ENCODE measurements at places on chromosomes 11 and 22.
A peak's percentile ranks its signal among the peaks of the same experiment; 100 is the strongest.

- no peak for DNase-seq
Observed at GRCh38 chr22:23759566-23759965, 3.2 kb upstream of the C22orf15 start.

DNA sequence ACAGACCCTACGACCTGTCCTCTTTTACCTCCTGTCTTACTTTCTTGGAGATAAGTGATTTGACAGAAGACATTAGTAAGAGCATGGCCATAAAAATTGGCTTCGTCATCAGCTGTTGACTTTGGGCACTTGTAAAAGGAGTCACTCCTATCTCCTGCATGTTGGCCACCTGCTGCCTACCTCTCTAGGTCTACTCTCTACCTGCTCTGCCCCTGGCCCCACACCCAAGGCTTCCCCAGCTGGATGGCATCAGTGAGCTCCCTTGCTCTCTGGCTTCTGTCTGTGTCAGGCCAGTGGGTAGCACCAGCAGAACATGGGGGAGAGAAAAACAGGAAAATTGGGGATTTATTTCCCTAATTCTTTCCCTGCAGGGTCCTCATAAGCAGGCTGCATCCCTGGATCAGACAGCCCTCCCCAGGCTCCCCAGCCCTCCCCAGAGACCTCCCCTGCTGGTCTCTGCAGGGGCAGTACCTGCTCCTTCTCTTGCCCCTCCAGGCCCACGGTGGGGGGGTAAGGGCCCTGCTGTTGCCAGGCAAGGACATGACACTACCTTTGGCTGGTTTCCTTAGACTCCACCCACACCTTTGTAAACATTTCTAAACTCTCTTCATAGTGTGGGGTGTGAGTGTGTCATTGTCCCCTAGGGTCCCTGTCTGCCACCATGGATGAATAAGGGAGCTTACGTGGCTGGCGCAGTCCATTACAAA, 157.0 kb upstream of the NECTIN1 start:
- no peak for DNase-seq

DNA sequence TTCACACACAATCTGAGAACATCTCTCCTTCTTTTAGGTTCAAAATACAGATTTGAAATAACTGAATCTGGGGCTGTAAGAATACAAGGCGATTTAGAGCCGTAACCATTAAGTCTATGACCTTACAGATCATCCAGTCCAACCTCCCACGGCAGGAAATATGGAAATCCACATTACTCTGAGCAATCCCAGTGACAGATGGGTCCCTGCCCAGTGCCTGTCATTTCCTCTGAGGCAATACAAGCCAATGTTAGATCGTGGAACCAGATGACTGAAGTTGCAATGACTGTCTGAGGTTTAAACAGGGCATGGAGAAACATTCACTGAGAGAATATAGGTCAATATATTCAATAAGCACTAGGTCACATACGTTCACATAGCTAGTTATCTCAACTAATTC, 77.4 kb upstream of the OR5AK2 start:
- no peak for DNase-seq

- no peak for DNase-seq
Observed at GRCh38 chr11:100674212-100674611, 12.9 kb upstream of the ARHGAP42 start.

DNA sequence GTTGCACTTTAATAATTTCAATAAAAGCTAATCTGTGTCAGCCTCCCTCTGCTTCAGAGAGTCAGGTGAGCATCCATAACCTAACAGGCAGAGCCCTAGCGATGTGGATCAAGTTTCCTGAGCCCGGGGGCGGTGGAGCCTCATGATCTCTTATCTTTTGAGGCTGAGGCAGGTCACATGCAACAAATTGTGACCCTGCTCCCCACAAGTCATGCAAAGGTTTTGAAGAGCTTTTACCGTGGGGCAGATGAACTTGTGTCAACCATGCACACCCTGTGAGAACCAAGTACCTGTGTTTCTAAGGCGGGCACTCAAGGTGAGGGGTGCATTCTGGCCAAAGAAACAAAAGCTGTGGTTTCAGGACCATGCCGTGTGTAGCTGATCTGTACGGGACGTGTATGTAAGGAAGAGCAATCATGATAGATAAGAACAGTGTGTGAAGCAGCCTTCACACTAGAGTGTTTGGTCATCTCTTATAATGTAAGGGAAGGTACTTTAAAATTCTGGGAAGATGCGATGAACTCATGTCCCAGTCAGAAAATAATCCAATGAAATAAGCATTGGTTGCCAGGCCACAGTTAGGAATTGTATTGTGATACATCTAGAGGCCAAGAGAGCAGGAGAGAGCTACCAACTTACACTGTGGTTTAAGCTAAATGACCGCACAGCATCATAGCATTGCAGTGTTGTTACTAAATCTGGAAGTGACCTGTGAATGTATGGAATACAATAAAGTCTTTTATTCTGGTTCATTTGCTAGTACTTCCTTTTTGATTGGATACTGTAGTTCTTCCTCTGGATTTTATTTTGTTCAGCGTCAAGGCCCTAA, 49.8 kb downstream of the DKK3 start:
- DNase-seq: no peak

DNA sequence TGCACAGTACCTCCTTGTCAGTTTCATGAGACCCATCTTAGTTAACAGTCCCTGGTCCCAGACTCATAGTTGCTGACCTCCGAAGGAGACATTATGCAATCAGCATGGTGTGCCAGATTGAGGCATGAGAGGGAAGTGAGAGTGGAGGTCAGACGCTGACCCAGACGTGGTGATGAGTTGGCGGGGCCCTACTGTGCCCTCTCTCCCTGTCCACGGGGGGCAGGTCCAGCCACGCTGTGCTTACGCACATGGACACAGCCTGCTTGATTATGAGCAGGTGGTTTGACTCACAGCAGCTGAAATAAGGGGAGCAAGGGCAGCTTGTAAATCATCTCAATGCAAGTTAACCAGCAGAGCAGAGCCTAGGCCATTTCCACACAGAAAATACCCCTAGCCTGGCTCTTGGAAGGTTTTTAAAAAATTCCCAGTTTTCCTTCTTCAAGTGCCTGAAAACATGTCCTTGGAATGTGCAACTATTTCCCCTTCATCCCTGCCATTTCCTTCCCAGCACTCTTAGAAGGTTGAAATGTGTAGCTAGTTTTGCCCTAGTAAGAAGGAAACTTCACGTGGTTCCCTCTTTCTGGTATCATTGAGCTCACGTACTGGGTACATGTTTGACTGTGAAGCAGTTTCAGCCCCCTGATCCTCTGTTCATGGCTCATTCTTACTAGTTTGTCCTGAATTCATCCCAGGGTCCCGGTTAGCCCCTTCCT, 122.6 kb upstream of the SORL1-AS1 start:
- no peak for DNase-seq

DNA sequence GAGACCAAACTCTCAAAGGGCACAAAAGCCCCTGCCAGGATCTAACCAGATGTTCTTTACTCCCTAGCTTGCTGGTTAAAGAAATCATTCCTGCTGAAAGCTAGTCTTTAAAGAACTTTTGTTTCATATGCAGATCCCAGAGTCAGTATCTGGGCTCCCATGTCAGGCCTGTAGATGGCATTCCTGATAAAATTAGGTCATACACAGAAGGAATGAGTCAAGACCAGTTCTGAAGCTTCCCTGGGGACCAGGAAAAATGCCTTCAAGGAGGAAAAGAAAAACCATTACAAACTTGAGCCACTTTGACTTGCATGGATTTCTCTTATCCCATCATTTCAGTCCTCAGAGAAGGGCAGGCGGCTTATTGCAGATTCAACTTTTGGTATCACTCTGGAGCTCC, 5.9 kb downstream of the DBX1 start:
- no peak for DNase-seq

DNA sequence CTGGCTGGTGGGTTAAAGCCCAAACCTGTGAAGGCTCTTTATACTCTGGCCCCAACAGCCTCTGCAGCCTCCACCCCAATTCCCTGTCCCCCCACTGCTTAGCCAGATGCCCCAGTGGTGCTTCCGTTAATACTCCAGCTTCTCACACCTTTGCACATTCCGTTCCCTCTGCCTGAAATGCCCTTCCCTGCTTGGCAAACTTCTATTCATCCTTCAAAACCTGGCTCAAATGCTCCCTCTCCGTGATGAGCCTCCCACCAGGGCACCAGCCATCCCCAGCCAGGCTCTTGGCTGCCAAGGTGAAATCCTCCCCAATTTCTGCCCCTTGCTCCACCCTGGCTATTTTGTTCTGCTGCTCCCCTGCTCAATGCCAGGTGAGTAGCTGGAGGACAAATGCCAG, 12.5 kb upstream of the FADS3 start:
- DNase-seq: no peak

GRCh38 chr11:126140926-126141280, 70.5 kb downstream of the RPUSD4 start:
- DNase-seq: no peak

DNA sequence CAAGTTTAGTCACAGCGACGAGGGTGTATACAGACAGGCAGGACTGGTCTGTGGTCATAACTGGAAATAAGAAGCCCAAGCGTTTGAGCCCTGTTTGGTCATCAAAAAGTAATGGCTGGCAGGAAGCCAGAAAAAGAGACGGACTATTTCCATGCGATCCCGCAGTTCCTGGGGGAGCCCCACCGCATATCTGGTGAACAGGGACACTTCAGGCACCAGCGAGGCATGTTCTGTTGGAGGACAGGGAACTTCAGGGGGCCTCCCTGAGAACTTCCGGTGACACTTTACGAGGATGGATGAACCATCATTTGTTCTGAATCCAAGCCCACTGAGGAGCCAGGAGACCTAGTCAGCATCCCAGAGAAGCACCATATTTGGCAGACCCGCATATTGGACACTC, 29.7 kb upstream of the TRIM29 start:
- DNase-seq: no peak

GRCh38 chr22:49052023-49052538, 775.6 kb downstream of the BRD1 start:
- peak; percentile 63 for DNase-seq

- no peak for DNase-seq
Observed at GRCh38 chr11:35619855-35620640, 1.8 kb downstream of the FJX1 start.

DNA sequence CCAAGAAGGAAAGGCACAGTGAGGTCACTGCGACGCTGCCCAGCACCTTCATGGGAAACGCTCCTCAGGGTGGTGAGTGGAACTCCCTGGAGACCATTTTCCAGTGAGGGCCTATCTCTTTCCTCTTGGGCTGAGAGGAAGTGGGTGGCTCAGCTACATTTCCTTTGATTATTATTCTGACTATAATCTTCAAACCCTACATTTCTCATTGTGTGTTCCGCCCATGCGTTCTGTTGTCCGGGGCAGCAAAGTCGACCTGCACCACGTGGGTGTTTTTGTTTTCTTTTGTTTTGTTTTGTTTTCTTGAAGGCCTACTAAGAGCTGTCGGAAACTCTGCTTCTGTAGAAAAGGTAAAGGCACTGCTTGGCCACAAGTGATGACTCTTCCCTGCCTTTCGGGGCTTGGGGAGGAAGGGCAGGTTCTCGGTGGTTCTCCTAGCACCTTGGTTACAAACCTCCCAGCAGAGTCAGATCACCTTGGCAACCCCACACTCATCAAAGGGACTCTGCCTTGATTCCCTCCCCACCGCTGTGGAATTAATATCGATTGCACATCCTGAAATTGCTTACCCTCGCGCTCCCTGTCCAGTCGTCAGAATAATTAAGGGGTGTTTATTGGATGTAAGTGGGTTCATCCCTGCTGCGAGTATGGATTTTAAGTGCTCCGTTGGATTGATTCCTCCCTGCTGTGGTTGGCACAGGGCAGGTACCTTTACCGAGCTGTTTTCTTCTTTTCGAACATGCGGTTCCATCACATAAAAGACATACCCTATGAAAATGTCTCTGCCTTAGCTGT, 7.3 kb downstream of the PARVB start:
- DNase-seq: no peak

GRCh38 chr11:45092901-45093760, 53.3 kb upstream of the PRDM11 start:
- peak; percentile 55 for DNase-seq

- no peak for DNase-seq
Observed at GRCh38 chr11:86706338-86707131, 34.1 kb upstream of the ME3 start.

DNA sequence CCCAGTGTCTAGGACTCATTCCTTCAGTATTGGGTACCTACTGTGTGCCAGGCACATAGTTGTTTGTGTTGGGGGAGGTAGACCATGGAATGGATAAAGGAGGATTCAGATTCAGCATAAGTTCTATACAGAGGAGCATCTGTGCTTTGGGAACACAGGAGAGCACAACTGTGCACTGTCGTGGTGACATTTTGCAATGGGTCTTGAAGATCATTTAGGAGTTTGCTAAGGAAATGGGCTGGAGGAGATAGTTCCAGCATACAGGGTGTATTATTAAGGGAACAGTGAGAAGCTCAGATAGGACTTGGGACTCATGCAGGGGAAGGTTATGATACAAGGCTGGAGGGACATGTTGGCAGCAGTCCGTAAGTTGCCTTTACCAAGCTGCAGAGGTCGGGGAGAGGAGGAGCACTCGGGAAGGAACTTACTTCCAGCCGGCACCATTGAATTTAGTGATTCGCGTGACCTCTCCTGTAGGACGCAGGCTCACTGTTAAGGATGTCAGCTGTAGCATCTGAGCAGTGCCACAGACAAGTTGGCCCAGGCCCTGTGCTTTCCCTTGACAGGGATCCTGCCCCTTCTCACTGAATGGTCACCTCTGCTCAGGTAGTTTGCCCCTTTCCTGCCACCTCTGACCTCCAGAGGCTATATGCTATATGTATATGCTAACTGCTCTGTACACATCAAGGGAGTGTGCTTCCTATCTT, 25.6 kb downstream of the TREH start:
- DNase-seq: no peak

GRCh38 chr11:17164361-17165246, 43.2 kb downstream of the PIK3C2A start:
- DNase-seq: no peak

DNA sequence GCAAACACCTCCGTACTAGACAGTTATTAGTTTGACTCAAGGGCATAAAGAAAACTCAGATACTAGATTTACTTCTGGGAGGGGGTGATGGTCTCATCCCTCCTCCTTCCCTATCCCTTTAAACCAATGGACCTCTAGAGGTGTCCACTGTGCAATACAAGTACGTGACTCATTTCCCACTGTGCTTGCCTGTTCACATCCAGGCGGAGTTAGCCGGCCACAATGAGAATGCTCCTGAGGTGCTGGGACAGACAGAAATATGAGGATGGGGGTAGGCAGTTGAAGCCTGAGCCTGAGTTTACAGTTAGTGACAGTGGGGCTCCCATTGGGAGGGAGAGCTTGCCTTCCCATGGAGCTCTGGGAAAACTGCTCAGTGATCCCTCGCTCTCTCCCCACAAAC, 8.4 kb upstream of the PMM1 start:
- no peak for DNase-seq

GRCh38 chr11:86068138-86068871, 579 bp downstream of the PICALM start:
- DNase-seq: no peak

GRCh38 chr11:75301601-75302345, 49.7 kb downstream of the ARRB1 start:
- no peak for DNase-seq

DNA sequence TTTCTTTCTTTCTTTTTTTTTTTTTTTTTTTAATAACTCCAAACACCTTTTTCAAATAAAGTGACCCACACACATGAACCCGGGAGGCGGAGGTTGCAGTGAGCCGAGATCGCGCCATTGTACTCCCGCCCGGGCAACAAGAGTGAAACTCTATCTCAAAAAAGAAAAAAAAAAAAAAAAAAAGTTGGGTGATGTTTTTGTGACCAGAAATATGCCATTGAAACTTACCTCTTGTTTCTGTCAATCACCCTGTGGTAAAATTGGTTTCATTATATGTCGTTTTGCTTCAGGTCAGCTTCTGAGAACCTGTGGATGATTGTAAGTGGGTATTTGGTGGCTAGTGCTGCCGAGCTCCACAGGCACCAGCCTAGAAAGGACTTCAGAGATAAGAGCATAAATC, 238.8 kb downstream of the TBC1D22A start:
- no peak for DNase-seq
